ENCODE measurements at places on chromosomes 11 and 22.

GRCh38 chr11:125394296-125394695 lies 101.8 kb downstream of the FEZ1 start:
- DNase-seq: no peak

DNA sequence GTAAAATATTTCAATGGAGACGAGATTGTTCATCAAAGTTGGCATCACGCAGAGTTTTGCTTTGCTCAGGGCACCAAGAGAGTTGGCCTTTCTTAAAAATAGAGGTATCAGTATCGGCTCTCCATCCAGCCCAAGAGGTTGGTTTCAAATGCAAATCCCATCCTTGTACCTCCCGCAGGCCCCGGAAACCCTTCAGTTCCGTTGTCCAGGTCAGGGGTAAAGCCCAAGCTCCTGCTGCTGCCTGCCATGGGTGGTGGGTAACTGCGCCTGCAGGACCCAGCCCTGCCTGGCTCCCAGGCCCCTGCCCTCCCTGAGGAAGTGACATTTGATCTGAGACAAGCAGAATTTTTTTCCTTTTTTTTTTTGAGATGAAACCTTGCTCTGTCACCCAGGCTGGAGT lies 49.3 kb upstream of the RTL6 start:
- no peak for DNase-seq

DNA sequence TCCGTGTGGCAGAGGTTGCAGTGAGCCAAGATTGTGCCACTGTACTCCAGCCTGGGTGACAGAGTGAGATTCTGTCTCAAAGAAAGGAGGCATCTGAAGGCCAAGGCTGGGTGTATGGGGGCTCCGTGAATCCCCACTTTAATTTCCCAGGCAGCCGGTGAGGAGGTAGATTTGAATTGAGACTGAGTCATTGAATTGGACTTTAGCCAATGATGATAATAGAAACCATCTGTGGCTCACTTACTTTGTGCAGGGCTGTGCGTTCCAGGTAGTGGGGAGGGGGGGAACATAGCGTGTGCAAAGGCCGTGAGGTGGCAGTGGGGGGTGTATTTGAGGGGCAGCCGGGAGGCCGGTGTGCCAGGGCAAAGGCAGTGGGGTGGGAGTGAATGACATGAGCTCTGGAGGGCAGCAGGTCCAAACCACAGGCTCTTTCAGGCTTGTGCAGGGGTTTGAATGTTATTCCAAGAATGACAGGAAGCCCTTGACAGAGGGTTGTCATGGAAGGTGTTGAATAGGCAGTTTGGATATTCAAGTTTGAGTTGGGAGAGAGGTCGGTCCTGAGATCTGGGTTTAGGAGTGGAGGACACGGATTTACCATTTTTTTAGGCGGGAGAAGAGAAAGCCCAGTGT lies 6.1 kb downstream of the ARHGAP8 start:
- no peak for DNase-seq

DNA sequence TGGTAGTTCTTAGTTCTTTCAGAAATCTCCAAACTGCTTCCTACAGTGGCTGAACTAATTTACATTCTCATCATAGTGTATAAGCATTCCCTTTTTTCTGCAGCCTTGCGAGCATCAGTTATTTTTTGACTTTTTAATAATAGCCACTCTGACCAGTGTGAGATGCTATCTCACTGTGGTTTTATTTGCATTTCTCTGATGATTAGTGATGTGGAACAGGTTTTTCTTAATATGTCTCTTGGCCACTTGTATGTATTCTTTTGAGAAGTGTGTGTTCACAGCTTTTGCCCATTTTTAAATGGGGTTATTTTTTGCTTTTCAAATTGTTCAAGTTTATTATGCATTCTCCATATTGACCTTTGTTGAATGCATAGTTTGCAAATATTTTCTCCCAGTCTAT lies 459.3 kb downstream of the NTM start:
- no peak for DNase-seq

DNA sequence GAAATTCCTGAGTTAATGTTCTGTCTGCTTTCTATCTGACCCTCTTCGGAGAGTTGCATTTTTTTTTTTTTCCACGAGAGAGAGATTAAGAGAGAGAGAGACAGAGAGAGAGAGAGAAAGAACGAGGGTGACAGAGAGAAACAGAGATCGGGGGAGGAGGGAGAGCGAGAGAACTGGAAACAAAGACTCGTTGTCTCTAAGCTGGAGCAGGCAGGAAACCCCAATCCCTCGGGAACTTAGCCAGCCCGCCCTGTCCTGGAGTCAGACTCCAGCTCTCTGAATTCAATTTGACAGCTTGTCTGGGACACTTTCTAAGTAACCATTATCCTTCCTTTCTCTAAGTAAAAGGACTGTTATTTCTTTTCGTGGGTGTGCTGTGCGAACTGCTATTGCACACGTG lies 76.9 kb downstream of the KCNJ1 start:
- DNase-seq: no peak

GRCh38 chr22:39197578-39197977 lies 45.1 kb upstream of the CBX7 start:
- DNase-seq: no peak

- no peak for DNase-seq
These were observed 119.5 kb downstream of the ENTHD1 start for GRCh38 chr22:39773976-39774539.

DNA sequence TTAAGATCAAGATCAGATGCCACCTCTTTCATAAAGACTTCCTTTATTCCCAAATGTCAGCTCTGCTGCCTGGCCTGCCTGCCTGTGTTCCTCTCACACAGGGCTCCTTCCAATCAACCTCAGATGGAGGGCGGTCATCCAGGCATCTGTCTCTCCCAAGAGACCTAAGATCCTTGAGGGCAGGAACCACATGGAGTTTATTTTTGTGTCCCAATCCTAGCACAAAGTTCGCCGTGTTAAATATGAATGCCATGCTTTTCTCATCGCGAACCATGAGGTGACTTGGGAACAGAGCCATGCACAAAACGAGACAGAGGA lies 72.7 kb upstream of the ARFGAP3 start:
- DNase-seq: no peak

- DNase-seq: no peak
These were observed 18.1 kb downstream of the GLB1L2 start for GRCh38 chr11:134349802-134350355.

- no peak for DNase-seq
These were observed 1144.5 kb upstream of the CCDC90B start for GRCh38 chr11:84430661-84431060.

DNA sequence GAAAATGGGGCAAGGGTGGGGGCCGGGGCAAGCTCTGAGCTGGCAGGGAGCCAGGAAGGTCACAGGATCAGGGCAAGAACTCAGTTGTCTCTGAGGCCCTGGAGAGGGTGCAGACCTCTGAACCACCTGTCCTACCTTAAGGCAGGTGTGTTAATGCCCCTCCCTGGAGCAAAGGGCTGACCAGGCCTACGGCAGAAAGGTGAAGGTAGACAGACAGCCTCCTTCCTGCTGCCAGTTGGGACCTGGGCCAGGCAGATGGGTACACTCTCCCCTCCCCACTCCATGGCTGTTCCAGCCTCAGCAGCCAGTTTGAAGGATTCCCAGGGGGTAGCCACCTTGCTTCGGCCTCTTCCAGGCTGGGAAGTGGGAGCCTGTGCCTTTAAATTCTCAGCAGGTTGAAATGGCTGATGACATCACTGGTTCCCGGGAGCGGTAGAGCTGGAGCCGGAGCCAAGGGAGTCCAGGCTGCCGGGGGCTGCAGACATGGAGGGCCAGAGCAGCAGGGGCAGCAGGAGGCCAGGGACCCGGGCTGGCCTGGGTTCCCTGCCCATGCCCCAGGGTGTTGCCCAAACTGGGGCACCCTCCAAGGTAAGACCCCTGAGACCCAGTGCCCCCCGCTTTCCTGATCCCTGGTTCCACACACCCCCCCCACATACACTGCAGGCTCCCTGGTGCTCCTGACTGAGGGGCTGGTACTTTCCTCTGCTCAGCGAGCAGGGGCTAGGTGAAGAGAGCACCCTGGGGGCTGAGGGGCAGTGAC lies at the start of gene INPP5J:
INPP5J (plus strand) TSS at position 435 of the 760 bp plus-strand sequence; CDS start at position 484, 49 bp downstream.
- no peak for DNase-seq
